ENCODE measurements at places on chromosomes 12 and 14.

GRCh38 chr14:68139431-68140075, 320.0 kb downstream of the RAD51B start:
- no peak for DNase-seq

DNA sequence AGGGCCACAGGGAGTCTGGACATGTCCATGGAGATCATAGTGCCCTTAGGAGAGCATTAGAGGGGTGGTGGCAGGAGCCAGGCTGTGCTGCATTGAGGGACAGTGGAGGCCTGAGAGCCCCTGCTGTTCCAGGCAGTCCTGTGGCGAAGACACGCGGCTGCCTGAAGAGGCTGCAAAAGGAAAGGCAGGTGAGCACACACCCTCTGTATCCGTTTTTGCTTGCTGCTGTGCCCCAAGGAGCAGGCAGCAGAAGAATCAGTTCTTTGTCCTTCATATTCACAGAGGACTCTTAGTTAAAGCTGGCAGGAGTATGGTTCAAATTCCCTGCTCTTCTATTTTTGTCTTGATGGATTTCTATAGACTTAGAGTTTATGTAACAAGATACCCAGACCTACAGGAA, 4.5 kb downstream of the SLC35E3 start:
- no peak for DNase-seq

- DNase-seq, result no peak
These were observed 6.2 kb upstream of the KIF26A start for GRCh38 chr14:104131968-104132732.

- no peak for DNase-seq
These were observed 68.7 kb downstream of the PLEKHA5 start for GRCh38 chr12:19198272-19198671.

DNA sequence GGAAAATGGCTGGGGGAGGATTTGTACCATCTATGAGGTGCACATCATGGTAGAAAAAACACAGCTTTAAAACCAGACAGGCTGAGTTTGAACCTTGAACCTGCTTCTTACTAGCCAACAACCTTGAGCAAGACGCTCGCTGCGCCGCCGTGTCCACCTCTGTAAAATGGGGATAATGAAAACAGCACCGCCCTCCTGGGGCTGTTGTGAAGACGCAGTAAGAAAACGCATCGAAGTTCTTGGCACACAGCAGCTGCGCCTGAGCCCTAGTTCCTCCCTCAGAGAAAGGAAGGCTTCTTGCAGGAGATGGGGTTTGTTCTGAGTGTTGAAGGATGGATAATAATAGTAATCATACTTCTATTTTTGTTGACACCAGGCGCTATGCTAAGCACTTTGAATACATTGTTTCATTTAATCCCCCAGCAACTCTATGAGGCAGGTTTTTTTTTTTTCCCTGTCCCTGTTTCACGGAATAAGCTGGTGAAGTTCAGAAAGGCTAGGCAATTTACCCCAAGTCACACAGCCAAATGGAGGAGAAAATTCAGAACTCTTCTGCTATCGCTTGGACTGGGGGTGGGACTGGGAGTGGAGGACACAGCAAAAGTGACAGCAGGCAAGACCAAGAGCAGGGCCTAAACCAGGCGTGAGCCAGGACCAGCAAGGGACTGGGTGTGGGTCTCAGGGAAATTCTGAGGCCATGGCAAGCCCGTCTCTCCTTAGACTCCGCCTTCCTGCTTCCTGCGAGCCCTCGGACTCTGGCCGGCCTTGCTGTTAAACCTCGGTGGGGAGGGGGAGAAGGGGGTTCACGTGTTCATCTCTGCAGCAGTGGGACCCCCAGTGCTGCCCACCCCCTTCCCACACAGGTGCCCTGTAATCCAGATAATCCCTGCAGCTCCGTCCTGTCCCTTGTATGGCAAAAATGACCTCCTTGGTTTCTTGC, 97.5 kb downstream of the LRRC74A start:
- DNase-seq, result no peak

- no peak for DNase-seq
These were observed 387.9 kb downstream of the SYT1 start for GRCh38 chr12:79252358-79253075.

DNA sequence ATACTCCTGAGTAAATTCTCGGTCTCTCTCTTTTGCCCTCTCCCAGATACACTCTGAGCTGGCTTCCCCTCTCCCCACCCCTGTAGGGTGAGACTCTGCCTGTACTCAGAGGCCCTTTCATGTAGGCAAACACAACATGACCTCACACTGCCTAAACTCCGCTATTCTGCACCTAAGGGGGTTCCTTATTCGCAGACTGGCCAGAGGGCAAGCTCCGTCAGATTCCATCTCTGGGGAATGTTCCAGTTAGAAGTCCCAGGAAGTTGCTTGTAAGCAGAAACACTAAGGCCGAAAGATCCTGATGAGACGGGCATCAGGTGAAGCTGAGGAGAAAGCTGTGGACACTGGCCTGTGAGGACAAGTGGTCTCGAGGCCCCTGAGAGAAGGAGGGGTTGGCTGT, 165.9 kb downstream of the KTN1 start:
- DNase-seq, result no peak

DNA sequence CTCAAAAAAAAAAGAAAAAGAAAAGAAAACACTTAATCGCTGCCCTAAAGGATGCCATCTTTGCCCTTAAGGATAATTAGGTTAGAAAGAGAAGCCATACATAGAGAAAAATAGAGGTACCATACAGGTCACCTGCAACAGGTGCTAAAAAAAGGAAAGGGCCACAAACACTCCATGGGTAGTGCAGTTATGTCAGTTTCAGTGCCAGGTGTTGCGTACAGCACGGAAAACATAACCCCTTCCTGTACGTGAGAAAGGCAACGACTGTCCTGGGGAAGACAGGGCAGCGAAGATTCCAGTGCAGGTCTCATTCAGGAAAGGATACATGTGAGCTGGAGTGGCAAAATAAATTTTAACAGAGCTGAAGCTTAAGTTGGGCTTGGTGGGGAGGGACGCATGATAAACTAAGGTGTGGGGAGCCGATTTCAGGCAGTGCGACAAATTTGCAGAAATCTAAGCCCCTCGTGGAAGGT, 553 bp upstream of the DAZAP2 start:
- no peak for DNase-seq

GRCh38 chr12:78981-79380, 12.4 kb downstream of the IQSEC3 start:
- no peak for DNase-seq

DNA sequence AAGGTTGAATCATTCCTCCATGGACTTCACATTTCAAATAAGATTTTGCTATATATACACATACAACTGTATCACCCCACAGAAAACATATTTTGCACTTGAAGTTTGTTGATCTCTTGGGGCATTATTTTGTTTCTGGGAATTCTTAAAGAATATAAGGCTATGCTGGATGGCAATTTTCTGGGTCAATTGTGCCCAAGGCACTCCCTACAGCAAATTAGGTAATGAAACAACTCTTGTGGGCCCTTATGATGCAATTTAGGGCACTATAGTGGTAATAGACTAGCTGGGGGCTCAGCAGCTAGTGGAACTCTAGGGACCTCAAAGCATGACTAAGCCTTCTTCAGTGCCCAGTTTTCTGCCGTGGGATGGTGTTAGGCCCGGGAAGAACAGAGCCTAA, 444.4 kb downstream of the NRXN3 start:
- DNase-seq, result no peak

- no peak for DNase-seq
These were observed 32.0 kb upstream of the FGD4 start for GRCh38 chr12:32367381-32367780.

GRCh38 chr14:64745511-64746091, 41.4 kb downstream of the PLEKHG3 start:
- no peak for DNase-seq

DNA sequence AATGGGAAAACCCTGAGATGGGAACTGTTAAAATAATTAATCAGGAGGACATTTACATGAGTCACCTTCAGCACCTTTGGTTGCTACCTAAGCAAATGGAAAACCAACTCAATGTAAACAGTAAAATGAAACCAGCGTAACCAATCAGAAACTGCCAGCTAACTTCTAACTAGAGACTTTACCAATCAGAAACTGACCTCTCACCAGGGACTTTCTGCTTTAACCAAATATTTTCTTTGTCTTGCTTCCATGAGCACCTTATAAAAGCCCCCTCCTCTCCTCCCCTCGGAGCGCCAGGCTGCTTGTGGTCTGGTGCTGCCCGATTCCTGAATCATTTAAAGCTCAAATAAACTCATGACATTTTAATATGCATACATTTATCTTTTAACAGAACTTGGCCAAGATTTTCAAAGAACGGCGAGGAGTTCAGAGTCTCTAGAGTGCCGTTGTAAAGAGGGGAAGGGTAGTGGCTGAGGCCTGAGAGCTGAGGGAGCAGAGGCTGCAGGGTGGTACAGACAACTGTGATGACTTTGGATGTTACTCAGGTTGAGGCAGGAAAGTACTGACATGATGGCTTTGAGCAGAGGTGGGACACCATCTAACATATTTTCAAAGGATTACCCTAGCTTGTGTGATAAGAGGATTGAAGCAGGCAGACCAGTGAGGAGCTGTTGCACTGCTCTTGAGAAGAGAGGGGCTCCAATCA, 183.6 kb downstream of the CRADD start:
- DNase-seq, result no peak

DNA sequence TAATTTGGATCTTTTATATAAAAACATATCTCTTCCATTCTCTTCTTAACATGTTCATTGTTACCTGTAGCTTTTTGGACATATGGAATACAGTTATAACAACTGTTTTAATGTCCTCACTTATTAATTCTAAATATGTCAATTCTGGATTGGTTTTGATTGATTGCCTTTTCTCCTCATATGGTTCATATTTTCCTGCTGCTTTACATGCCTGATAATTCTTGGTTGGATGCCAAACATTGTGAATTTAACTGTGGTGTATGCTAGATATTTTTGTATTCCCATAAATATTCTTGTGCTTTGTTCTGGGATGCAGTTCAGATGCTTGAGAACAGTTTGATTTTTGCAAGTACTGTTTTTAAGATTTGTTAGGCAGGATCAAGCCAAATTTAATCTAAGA, 10.8 kb downstream of the C14orf132 start:
- DNase-seq, result no peak

- no peak for DNase-seq
These were observed 51.4 kb downstream of the SUSD6 start for GRCh38 chr14:69662636-69663299.

GRCh38 chr12:127107744-127108143, 1159.2 kb upstream of the TMEM132C start:
- DNase-seq, result no peak
